ENCODE measurements at places on chromosomes 11 and 22.
A peak's percentile ranks its signal among the peaks of the same experiment; 100 is the strongest.

- H3K27me3 ChIP-seq = no peaks in the 10 kb centered on the region
- no peak overlapping the region for H3K27ac ChIP-seq
- H3K4me1 ChIP-seq = peaks cover 31% of the 10 kb centered on the region
- DNase-seq = peak; percentile 66
- no peaks in the 10 kb centered on the region for H3K36me3 ChIP-seq
- H3K4me3 ChIP-seq = no peak overlapping the region
These were observed 2.0 kb upstream of the CEP126 start for GRCh38 chr11:101912823-101913284.

GRCh38 chr11:16098526-16099205 lies 257.7 kb downstream of the SOX6 start:
- H3K27me3 ChIP-seq = no peaks in the 10 kb centered on the region
- no peaks in the 10 kb centered on the region for H3K36me3 ChIP-seq
- DNase-seq = no peak
- H3K4me3 ChIP-seq = no peak overlapping the region
- peaks cover 43% of the 10 kb centered on the region for H3K4me1 ChIP-seq

GRCh38 chr22:27990879-27991278 lies 71.8 kb upstream of the PITPNB start:
- H3K4me1 ChIP-seq = no peaks in the 10 kb centered on the region
- no peak overlapping the region for H3K4me3 ChIP-seq
- no peak overlapping the region for H3K27ac ChIP-seq
- DNase-seq = peak; percentile 49
- no peaks in the 10 kb centered on the region for H3K36me3 ChIP-seq

- no peak overlapping the region for H3K4me3 ChIP-seq
- no peak overlapping the region for H3K27ac ChIP-seq
- H3K36me3 ChIP-seq = no peaks in the 10 kb centered on the region
- no peak for DNase-seq
- no peaks in the 10 kb centered on the region for H3K4me1 ChIP-seq
These were observed 248.3 kb upstream of the NARS2 start for GRCh38 chr11:78822931-78823423.

- H3K4me1 ChIP-seq = peaks cover 54% of the 10 kb centered on the region
- H3K27me3 ChIP-seq = no peaks in the 10 kb centered on the region
- peak overlapping the region; percentile 14 for H3K27ac ChIP-seq
These were observed 14.6 kb upstream of the ANO1 start for GRCh38 chr11:70063555-70063954.

- H3K27me3 ChIP-seq = no peaks in the 10 kb centered on the region
- no peak overlapping the region for H3K27ac ChIP-seq
- DNase-seq = no peak
- H3K4me3 ChIP-seq = no peak overlapping the region
- no peaks in the 10 kb centered on the region for H3K4me1 ChIP-seq
These were observed 147.1 kb upstream of the SESN3 start for GRCh38 chr11:95378111-95378510.

GRCh38 chr11:99260696-99261095 lies 239.9 kb downstream of the CNTN5 start:
- H3K4me3 ChIP-seq = no peak overlapping the region
- H3K36me3 ChIP-seq = no peaks in the 10 kb centered on the region
- H3K27me3 ChIP-seq = no peaks in the 10 kb centered on the region
- no peak overlapping the region for H3K27ac ChIP-seq
- H3K4me1 ChIP-seq = no peaks in the 10 kb centered on the region

All from Caco-2 (cell line).